ENCODE measurements at places on chromosomes 1 and 21. TPM values are rescaled to one million over a fixed set of nuclear protein-coding genes. Genes with fewer than 3 reads are reported as not detected.
A peak's percentile ranks its signal among the peaks of the same experiment; 100 is the strongest.

Gene RASSF5
- total RNA-seq: 211 TPM

DNA sequence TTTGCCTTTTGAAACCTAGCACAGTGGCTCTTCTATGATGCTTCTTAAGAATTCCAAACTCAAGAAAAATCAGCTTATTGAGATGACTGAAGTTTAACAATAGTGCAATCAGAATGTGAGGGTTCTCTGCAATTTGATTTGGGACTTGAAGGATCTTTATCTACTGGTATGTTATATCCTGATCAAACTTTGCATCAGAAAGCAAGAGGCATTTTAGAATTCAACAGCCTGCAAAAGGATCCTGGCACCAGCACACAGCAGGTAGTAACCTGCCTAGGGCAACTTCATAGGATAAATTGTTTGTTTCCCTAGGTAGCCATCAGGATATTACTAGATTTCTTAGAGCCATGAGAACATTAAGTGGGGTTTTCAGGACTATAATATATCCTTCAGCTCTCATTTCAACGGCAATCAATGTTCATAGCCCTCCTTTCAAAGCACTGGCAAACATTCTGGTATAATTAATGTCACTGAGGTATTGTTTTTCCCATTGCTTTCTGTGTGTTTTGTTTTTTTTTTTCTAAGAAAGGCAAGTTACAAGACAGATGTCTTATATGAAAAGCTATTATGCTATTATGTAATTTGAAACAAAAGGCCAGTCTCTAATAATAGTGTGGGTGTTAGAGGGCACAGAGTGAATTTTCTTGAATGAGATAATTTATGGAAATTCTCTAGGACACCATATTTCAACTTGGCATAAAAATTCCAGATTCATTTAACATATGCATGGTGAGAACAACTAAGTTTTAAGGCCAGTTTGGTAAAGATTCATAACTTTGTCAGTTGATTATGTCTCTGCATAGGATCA is 34.5 kb downstream of the NTNG1 start:
- no peaks in the 10 kb centered on the region for H3K36me3 ChIP-seq
- H3K4me1 ChIP-seq: no peaks in the 10 kb centered on the region
- no peak overlapping the region for H3K4me3 ChIP-seq
- H3K27me3 ChIP-seq: peaks cover 2% of the 10 kb centered on the region
- no peak overlapping the region for H3K27ac ChIP-seq
- no peak for DNase-seq

- H3K4me1 ChIP-seq: no peaks in the 10 kb centered on the region
- peaks cover 3% of the 10 kb centered on the region for H3K27me3 ChIP-seq
- no peak overlapping the region for H3K4me3 ChIP-seq
- peak; percentile 75 for DNase-seq
- no peaks in the 10 kb centered on the region for H3K36me3 ChIP-seq
Observed at GRCh38 chr21:41121785-41122415, 46.1 kb upstream of the BACE2 start.

GRCh38 chr1:53526451-53527101 is 67.4 kb downstream of the DMRTB1 start:
- no peaks in the 10 kb centered on the region for H3K4me1 ChIP-seq
- H3K27ac ChIP-seq: no peak overlapping the region
- no peak overlapping the region for H3K4me3 ChIP-seq
- H3K36me3 ChIP-seq: no peaks in the 10 kb centered on the region
- DNase-seq: no peak
- no peaks in the 10 kb centered on the region for H3K27me3 ChIP-seq

DNA sequence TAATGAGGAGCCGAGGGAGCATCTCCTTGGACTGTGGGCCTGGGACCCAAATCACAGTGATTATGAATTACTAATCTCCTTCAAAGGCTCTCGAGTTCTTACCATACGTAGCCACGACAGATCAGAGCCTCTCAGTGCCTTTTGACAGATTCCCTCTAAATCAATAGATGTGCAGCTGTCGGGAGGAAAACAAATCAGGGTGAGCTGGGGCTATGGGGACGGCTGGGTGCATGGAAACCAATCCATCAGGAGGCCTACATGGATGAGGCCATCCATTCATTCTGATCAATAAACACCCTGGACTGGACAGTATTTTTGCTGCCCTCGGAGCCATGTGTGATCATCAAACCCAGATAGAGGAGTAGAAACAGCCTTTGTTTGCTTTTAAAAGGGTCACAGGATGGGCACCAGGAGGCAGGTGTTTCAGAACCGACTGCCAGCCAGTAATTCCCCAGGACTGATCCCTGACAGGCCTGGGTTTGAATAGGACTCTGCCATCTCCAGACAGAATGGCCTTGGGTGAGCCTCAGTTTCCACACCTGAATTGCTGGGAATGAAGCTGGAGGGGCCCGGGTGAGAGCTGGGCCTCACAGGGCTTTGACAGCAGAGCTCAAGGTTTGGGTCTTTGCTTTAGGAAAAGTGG is 532.8 kb downstream of the MATN1 start:
- no peak overlapping the region for H3K4me3 ChIP-seq
- H3K27ac ChIP-seq: no peak overlapping the region
- no peaks in the 10 kb centered on the region for H3K36me3 ChIP-seq
- peaks cover 2% of the 10 kb centered on the region for H3K27me3 ChIP-seq
- DNase-seq: no peak
- peaks cover 7% of the 10 kb centered on the region for H3K4me1 ChIP-seq

DNA sequence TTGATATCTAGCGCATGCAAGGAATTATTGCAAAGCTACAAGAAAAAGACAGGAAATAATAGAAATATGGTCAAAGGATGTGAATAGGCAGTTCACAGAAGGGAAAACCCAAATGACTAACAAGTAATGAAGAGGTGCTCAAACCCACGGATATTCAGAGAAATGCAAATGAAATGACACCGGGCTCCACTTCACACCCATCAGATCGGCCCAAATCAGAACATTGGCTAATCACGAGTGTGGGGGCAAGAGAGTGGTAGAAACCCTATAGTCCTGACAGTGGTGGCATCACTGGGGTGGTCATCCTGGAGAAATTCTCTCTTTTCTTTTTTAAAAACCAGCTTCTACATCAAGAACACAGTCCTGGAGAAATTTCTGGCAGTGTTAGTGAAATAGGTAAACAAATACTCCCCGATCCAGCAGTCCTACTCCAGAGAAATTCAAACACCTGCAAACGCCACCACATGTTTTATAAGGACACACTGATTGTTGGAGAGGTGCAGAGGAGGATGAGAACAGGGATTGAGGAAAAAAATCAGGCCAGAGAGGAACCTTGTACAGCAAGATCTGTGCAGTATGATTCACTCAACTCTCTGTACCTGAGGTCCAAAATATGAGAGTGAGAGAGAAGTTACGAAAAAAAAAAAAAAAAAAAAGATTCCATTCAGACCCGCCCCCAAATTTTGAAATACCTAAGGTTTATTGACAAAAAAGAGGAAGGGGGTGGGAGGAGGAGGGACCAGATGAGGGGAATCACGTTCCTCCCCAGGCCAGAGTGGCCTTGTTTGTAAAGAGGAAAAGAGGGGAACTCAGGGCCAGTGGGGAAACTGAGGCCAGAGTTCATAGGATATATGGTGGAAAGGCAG is 9.2 kb upstream of the TNFRSF1B start:
- DNase-seq: no peak
- peaks cover 5% of the 10 kb centered on the region for H3K36me3 ChIP-seq
- peak overlapping the region; percentile 63 for H3K4me3 ChIP-seq
- peaks cover 76% of the 10 kb centered on the region for H3K4me1 ChIP-seq
- H3K27me3 ChIP-seq: no peaks in the 10 kb centered on the region
- H3K27ac ChIP-seq: peak overlapping the region; percentile 96

GRCh38 chr1:39189592-39190041 is 14.9 kb upstream of the MACF1 start:
- H3K4me3 ChIP-seq: no peak overlapping the region
- H3K27ac ChIP-seq: peak overlapping the region; percentile 69
- H3K27me3 ChIP-seq: no peaks in the 10 kb centered on the region
- no peaks in the 10 kb centered on the region for H3K36me3 ChIP-seq

DNA sequence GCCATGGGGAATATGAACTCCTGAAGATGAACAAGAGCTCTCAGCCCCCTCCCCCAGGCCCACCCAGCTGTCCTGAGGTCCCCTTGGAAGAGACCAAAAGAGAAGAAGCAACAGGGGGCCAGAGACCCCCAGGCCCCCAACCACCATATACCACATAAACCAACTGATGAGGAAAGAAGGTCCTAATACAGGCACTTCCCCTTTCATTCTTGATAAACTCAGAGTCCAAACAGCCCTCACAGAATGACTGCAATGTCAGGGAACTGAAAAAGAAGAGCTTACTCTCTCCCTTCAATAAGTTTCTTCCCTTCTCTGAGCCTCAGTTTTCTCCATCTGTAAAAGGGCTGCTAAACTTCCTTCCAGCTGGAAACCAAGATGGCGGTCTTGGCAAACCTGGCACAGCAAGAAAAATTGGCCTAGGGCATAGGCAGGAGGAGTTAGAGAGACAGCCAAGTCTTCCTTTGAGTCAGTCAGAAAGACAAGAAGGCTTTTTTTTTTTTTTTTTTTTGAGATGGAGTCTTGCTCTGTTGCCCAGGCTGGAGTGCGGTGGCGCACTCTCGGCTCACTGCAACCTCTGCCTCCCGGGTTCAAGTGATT is 90.5 kb downstream of the VWA5B1 start:
- peaks cover 11% of the 10 kb centered on the region for H3K27me3 ChIP-seq
- H3K4me3 ChIP-seq: no peak overlapping the region
- H3K4me1 ChIP-seq: no peaks in the 10 kb centered on the region
- no peaks in the 10 kb centered on the region for H3K36me3 ChIP-seq
- DNase-seq: no peak

DNA sequence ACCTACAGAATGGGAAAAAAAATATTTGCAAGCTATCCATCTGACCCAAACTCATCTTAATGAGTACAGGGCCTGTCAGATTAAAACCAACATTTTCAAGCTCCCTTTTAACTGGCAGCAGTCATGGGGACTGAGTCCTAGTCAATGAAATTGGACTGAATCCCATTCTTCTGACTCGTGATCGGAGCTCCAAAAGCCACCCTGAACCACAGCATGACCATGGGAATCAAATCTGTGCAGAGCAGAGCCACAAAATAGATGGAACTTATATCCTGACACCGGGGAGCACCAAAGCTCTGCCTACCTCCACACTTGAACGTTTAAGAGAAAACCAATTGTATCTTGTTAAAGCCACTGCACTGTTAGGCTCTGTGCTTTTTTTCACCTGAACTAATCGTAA is 5.0 kb upstream of the RWDD3 start:
- DNase-seq: no peak
- H3K4me1 ChIP-seq: peaks cover 6% of the 10 kb centered on the region
- peaks cover 20% of the 10 kb centered on the region for H3K27me3 ChIP-seq

DNA sequence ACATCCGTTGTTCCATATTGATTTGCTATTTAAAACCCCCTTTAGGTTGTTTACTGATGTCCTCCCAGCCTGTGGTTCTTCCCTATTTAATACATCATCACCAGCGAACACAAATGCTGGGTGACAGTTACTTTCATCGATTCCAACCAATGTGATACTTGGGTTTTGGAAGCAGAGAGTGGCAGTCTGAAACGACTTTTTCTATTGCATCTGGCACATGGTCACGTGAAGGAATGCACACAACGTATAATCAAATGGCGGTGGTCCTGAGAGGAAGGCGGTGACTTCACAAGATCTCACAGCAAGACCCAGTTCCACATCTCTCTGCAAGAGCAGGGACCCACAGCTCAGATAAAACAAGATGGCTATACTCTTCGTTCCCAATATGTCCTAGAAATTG is 213.9 kb downstream of the DSCAM start:
- no peak for DNase-seq
- H3K36me3 ChIP-seq: no peaks in the 10 kb centered on the region
- H3K27me3 ChIP-seq: no peaks in the 10 kb centered on the region
- no peak overlapping the region for H3K27ac ChIP-seq

DNA sequence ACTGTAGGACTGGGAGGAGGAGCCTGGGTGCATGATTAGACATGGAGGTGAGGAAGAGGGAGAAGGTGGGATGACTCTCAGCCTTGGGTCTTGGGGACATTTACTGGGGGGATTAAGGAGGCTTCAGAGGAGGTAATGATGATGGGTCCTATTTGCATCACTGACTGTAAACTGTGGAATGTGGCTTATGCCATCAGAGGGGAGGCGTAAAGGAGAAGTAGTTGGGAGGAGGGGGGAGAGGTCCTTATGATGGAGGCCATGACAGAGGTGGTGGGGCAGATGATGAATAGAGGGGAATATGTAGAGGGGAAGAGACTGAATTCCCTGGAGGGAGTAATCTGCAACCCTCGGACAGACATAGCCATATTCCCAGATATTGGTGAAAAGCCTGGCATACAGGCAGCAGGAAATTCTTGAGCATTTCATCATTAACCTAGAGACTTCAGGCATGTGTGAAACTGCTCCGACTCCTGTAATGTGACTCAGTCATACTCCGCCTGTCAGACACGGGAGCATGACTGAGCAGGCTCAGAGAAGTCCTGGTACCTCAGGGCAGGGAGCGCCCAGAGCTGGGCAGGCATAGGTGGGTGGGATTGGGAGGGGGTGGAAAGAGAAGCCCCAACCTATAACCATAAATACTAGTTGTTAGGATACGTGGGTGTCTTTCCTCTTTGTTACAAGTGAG is 8.0 kb upstream of the LCE5A start:
- H3K36me3 ChIP-seq: no peaks in the 10 kb centered on the region
- no peak overlapping the region for H3K4me3 ChIP-seq
- no peaks in the 10 kb centered on the region for H3K4me1 ChIP-seq
- no peak for DNase-seq
- H3K27me3 ChIP-seq: peaks cover 4% of the 10 kb centered on the region

DNA sequence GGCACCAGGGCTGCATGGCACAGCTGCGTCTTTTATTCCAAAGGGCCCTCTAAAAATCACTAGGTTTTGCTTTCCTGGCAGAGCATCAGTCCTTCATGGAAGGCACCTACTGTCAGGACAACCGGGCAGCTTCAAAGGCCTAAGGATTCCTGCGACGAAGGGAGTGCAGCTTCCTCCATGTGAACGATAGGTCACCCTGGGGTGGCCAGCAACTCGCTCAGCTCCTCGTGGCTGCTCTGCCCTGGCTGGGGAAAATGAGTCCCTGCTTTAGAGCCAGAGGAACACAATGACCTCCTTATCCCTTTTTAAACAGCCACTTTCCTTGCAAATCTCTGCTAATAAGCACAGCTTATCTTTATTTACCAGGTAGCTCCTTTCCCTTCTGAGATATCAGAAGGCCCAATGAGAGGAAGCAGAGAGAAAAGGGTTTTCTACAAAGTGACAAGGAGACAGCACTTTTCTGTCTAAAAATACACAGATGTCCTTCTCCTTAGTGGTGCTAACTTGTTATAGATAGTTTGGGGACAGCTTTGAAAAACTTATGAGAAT is 71.6 kb upstream of the SMYD2 start:
- no peak overlapping the region for H3K27ac ChIP-seq
- no peaks in the 10 kb centered on the region for H3K36me3 ChIP-seq
- no peak for DNase-seq
- H3K4me1 ChIP-seq: no peaks in the 10 kb centered on the region
- H3K27me3 ChIP-seq: peaks cover 16% of the 10 kb centered on the region
- no peak overlapping the region for H3K4me3 ChIP-seq

DNA sequence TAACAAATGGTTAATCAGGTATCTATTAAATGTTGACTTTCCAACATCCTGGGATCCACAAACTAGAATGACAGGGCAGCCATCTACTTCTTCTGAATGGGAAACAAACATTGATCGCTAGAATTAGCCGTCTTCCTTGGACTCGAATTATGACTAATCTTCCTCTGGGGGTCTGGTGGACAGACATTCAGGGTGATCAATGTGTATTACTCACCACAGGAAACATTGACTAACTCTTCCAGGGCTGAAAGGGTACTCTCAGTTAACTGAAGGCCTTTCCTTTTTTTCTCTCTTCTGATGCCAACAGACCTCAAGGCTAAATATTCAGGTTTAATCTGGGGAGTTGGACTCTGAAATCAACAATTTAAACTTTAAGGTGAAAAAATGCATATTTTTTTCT is 9.5 kb downstream of the NOL9 start:
- no peaks in the 10 kb centered on the region for H3K27me3 ChIP-seq
- DNase-seq: no peak
- peaks cover 22% of the 10 kb centered on the region for H3K4me1 ChIP-seq
- H3K27ac ChIP-seq: peak overlapping the region; percentile 76
- H3K36me3 ChIP-seq: peaks cover 11% of the 10 kb centered on the region

All from activated naive CD8-positive, alpha-beta T cell treated with anti-CD3 and anti-CD28 coated beads, Interleukin-2, amount 10 ng/mL, durations not matched to agents 7 days and 5 days (primary cell).